NCI-H1694 (cell line): ENCODE measurements at places on chromosomes 6 and 20.

- DNase-seq = no peak
Measured at GRCh38 chr6:16665182-16665581, 96.1 kb downstream of the ATXN1 start.

GRCh38 chr6:14128012-14128411, 10.4 kb downstream of the CD83 start:
- DNase-seq = no peak

- DNase-seq = no peak
Measured at GRCh38 chr6:105628156-105628860, 225.4 kb upstream of the PREP start.

DNA sequence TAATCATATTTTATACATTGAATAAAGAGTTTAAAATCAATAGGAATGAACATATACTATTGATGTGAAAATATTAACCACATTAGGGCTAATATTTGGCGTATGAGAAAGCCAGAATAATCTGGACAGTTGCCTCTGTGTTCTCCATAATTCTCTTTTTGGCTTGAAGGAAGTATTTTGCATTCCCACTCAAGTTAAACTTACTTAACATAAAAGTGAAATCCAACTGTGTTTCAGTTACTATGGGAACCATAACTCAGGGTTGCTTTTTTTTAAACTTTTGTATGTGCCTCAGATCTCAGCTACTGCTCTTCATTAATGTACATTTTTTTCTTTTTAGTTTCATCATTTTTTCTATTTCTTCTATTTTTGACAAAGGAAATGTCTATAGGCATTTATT, 479.8 kb downstream of the NKAIN2 start:
- no peak for DNase-seq

DNA sequence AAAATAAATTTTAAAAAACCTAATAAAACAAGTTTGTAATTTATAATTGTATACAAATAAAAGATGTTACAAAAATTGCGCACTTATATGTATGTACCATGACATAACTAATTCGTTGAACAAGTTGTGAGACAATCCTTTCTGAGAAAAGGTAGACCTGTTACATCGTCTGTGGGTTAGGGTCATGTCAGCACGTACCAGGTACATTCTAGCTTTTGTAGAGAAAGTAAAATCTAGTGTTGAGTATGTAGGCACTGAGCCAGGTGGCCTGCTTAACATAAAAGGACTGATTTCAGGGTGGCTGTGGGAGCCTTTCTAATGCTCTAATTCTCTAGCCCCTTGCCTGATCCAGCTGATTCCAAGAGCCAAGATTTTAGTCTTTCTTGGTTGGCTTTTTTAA, 10.4 kb downstream of the RPL7L1 start:
- no peak for DNase-seq

- DNase-seq = peak; percentile 60
Measured at GRCh38 chr6:70166088-70166958, 136.6 kb downstream of the COL9A1 start.

DNA sequence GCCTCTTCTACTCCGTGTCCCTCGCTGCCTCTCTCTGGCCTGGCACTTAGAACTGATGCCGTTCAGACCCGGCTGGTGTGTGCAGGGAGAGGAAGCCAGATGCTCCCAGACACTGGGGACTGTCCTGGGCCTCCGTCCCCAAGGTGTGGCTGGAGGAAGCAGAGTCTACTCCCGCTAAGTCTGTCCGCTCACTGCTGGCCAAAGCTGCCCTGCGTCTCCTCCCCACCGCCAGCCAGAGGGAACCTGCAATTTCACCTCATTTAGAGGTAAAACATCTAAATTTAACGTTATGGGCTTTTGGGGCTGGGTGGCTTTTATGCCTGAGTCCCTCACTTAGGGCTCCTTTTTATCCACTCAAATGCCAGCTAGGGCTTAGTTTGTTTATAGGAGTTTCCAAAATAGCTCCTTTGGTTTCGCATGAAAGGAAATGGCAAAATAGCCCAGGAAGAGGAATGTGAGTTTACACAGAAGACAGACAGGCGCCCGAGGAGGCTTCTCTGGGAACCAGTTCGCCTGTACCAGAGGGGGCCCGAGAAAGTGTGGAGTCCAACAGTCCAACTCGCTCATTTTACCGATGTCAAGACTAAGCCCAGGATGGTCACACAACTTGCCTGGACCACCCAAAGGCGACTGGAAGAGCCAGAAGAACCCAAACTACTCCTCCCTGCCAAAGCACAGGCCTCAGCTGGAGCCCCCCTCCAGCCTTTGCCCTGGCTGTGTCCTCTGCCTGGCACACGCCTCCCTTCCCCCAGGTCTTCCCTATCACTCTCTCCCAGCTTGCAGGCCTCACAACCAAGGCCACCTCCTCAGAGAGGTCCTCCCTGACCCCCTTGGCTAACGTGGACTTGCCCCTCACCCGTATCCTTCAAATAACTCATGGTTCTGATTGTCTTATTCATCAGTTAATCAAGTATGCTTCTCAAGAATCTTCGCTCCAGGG, 54.5 kb downstream of the RIPOR3 start:
- no peak for DNase-seq

GRCh38 chr6:87040729-87041128, 54.2 kb downstream of the CGA start:
- DNase-seq = no peak

- no peak for DNase-seq
Measured at GRCh38 chr6:149922642-149923326, at the start of gene RAET1G. Gene RAET1G, minus strand, starts transcription at chr6:149923121. Its CDS starts 111 bp downstream, at chr6:149923010.

GRCh38 chr6:111552241-111552744, 53.4 kb downstream of the TRAF3IP2 start:
- DNase-seq = peak; percentile 83

DNA sequence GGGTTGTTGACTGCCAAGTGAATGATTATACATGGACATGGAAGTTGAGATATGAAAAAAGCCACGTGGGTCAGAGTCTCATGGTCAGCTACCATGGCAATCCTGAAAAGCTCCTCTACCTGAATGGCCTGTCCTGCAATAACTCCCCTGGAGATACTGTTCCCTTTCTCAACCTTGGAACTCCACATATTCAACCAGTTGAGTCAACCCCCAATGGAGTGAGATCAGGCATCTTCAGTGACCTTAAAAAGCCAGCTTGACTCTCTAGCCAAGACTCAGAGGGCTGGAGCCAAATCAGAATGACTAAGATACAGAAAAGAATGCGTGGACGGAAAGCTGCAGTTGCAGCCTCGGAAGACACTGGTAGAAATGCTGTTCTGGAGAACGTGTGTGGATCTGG, 341.3 kb downstream of the FOXA2 start:
- no peak for DNase-seq

GRCh38 chr6:114085211-114085610, 114.3 kb upstream of the HDAC2 start:
- DNase-seq = no peak

- no peak for DNase-seq
Measured at GRCh38 chr6:36665180-36665579, 13.3 kb upstream of the CDKN1A start.

DNA sequence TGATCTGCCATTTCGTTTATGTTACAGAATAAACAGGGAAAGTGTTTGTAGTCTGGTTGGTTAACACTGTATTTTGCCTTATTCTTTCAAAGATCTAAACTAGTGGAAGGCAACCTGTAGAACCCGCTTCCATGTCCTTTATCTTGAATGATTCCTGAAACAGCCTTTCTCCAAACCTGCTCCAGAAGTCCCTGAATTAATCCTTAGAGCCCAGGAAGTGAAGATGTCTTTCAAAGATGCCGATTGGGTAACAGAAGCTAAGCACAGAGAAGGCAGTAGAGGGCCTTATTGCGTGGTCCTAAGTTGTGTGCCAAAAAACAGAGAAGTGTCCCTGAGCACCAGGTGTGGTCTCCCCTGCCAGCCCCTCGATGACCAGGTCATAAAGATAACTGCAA, 19.2 kb upstream of the ZSCAN16 start:
- no peak for DNase-seq

GRCh38 chr6:45851034-45851400, 164.6 kb downstream of the CLIC5 start:
- DNase-seq = no peak

- no peak for DNase-seq
Measured at GRCh38 chr6:95083506-95083905, 493.8 kb upstream of the MANEA start.

- no peak for DNase-seq
Measured at GRCh38 chr6:128979071-128979470, 96.1 kb downstream of the LAMA2 start.

DNA sequence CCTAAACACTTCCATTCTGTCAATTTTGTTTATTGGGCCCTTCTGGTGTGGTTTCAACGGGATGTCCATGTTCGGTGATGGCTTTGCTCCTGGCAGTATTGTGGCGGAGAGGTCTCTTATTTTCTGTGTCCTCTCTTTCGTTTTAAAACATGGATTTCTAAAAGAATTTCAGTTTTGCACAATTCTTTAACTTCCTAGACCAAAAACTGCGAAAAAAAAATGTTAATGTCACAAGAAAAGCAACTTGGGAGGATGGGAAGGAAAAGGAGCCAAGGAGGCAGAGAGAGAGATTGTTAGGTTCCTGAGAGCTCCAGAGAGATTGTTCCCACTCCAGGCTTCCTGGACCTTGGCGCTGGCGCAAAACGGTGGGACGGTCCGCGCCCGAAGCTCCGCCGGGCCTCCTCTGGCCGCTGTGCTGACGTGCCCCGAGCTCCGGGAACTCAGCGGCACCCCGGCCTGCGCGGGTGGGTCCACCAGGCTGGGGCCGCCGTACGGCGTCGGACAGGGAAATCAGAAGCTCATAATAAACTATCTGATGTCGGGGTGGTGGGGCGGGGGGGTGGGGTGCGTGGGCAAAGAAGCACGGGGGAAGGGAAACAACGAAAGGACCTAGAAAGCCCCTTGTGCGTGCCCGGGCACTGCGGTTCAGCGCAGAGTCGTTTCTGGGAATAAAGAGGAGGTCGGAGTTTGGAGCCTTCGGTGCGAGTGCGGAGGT, 951 bp upstream of the OLIG3 start:
- no peak for DNase-seq

GRCh38 chr6:32589596-32590449, at the start of gene HLA-DRB1:
Gene HLA-DRB1, minus strand, starts transcription at chr6:32589848. Its CDS starts 106 bp downstream, at chr6:32589742.
- DNase-seq = no peak

- DNase-seq = no peak
Measured at GRCh38 chr6:130116273-130116672, 97.9 kb downstream of the L3MBTL3 start.

DNA sequence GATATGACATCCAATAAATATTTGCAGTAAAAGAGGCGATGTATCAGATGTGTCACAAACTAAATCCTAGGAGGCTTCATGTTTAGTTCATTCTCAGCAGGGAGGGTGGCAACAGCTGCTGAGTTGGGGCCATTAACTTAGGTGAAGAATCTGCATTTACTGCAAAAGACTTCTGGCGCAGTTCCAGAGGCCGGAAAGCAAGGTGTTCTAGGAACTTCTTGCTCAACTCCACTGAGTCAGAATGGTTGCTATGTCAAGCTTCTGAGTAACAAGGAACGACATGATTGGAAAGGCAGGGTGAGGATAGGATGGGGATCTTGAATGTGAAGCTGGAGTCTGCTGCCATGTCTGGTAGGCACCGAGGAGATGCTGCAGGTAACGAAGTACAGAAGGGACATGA, 11.7 kb downstream of the ADNP start:
- no peak for DNase-seq

GRCh38 chr6:75296811-75297779, 12.5 kb upstream of the TMEM30A start:
- DNase-seq = peak; percentile 63

- DNase-seq = peak; percentile 89
Measured at GRCh38 chr6:35044761-35045421, 96.2 kb downstream of the TCP11 start.

- DNase-seq = no peak
Measured at GRCh38 chr6:33071569-33071968, 1.9 kb downstream of the HLA-DPA1 start.

GRCh38 chr6:31547727-31548543, 527 bp downstream of the NFKBIL1 start:
- no peak for DNase-seq

DNA sequence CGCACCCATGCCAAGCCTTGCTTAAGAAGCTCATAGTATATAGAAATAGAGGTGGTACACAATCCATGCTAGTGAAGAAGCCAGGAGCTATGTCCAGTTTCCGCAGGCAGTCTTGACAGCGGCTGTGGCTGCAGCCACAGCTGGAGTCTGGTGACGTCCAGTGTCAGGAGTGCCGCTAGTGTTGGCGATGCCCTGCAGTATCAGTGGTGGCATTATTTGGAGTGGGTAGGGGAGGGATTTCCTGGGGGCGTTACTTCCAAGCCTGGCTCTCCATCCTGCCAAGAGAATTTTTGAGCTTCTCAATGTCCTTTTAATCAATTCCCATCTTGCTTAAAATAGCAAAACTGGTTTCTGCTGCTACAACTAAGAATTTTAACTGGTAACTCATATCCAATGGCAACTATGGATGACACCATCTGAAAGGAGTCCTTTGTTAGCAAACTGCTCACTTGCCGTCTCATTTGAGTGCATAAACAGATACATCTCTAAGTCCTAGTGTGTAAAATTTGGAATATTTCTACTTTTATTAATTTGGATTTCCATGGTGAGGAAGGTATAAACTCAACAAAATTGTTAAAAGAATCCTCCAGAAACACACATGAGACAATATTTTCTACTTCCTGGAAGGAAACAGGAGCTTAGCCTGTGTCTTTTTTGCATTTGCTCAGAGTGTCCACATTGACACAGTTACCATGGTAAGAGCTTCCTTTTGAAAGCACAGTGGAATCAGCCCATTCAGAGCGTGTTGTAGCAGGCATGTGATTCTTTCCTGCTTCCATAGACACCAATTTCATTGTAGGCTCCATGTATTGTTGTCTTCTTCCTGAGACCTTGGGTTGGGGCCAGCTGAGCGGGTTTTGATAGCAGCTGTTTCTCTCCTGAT, 44.6 kb upstream of the PXDC1 start:
- DNase-seq = no peak

DNA sequence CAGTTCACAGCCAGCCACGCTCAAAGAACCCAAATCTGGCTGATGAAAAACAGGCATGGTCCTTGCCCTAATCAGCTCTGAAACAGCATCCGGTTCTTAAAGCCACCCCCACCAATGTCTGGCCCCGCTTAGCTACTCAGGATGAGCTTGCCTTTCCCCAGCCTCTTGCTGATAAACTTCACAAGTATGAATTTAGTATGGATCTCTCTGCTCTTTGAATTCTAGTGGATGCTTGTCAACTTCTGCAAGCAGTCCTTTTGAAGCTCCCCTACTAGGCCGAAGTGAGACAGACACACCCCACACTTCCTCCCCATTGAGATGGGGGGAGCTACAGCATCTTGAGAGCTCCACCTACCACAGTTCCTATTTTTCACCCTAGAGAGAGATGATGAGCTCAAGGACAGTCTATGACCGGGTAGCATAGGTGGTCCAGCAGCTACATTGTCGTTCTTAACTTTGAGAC, 36.7 kb downstream of the EBF4 start:
- DNase-seq = no peak
